SJSA1 (cell line): ENCODE measurements at places on chromosomes 3 and 15. TPM values are rescaled to one million over a fixed set of nuclear protein-coding genes. Genes with fewer than 3 reads are reported as not detected.

DNA sequence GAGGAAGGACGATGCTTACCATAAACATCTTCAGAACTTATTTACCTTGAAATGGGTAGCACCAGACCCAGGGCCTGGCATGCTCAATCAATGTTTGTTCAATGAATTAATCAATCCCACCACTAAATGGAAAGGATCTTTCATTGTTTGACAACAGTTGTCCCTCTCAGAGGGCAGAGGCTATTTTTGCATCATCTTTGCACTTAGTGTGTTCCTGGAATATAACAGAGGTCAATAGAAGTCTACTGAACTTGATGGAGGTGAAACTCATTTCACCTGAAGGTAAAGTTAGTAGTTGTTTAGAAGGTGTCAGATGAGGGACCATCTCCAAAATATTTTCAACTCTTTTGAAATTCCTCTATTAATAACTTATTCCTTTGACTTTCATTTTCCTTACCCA, 36.9 kb upstream of the LACTB start:
- H3K27me3 ChIP-seq = no peaks in the 10 kb centered on the region
- H3K27ac ChIP-seq = no peak overlapping the region
- no peaks in the 10 kb centered on the region for H3K36me3 ChIP-seq
- peaks cover 35% of the 10 kb centered on the region for H3K4me1 ChIP-seq
- DNase-seq = no peak

The CKMT1A gene
- not detected in 2 replicates for total RNA-seq

DNA sequence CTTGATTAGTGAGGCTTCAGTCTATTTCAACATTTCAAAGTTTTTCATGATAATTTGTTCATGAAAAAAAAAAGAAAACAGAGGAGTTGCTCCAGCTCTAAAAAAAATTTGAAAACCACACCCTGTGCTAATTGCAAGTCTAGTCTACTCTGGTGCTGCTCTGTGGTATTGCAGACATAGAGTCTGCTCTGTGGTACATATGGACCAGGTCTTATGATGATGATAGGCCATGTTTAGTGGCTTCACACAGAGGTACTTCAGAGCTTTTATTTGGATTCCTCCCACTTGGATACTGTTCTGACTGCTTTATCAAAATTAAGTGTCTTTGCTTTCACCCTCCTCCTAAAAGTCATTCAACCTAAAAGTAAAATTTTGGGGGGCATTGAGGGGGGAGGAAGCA, 160.8 kb downstream of the ALCAM start:
- H3K27me3 ChIP-seq = no peaks in the 10 kb centered on the region
- H3K36me3 ChIP-seq = no peaks in the 10 kb centered on the region; the same call in 1 of the 2 replicates
- peaks cover 12% of the 10 kb centered on the region for H3K4me1 ChIP-seq
- no peak overlapping the region for H3K4me3 ChIP-seq
- no peak for DNase-seq
- no peak overlapping the region for H3K27ac ChIP-seq

The CNTN3 gene
- total RNA-seq = not detected in 2 replicates

The ATP8B4 gene
- 0.16 TPM in 1 of 2 replicates, not detected in the other for total RNA-seq

The TMEM44 gene
- total RNA-seq = 12.2 and 18.2 TPM in 2 replicates

The STARD5 gene
- total RNA-seq = 6.3 and 8.2 TPM in 2 replicates

DNA sequence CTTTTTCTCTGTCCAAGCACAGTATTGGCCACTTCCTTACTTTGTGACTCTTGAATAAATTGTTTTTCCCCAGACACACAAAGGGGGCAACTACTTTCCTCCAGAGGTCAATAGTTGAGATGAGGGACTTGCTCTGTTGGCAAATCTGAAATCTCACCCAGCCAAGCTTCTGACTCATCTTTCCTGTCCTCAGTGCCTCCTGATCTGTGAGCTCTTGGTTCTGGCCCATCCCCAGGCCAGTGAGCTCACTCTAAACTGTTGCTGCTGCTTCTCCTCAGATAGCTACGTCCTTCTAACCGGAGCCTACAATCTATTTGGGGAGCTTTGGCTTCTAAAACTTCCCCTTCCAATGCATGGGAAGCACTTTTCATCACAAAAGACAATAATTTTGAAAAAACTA, 50.0 kb upstream of the NMD3 start:
- H3K27ac ChIP-seq = no peak overlapping the region
- no peak overlapping the region for H3K4me3 ChIP-seq
- peak; percentile 50 for DNase-seq
- no peaks in the 10 kb centered on the region for H3K27me3 ChIP-seq
- peaks cover 6% of the 10 kb centered on the region; the same call in 1 of the 2 replicates for H3K4me1 ChIP-seq

The CLRN1 gene
- total RNA-seq = not detected in 2 replicates

DNA sequence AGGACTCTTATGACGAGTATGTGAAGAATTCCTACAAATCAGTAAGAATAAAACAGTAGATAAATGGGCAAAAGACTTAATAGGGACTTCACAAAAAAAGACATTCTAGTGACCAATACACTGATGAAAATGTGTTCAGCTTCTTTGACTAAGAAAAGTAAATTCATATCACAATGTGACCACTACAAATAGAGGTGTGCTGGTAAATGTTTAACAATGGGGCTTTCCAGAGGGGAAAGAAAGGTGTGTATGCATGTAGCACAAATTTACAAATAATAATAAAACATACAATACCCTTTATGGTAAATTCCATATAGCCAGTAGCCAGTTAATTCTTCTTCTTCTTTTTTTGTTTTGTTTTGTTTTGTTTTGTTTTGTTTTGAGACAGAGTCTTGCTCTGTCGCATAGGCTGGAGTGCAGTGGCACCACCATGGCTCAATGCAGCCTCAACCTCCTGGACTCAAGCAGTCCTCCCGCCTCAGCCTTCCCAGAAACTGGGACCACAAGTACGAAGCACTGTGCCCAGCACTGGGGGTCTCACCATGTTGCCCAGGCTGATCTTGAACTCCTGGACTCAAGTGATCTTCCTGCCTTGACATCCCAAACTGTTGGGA, 17.5 kb upstream of the NMD3 start:
- no peaks in the 10 kb centered on the region for H3K27me3 ChIP-seq
- no peak overlapping the region for H3K4me3 ChIP-seq
- H3K27ac ChIP-seq = no peak overlapping the region

The SST gene
- total RNA-seq = not detected in 2 replicates

- no peak overlapping the region for H3K27ac ChIP-seq
- H3K4me3 ChIP-seq = no peak overlapping the region
- peak; percentile 1 for DNase-seq
- H3K27me3 ChIP-seq = no peaks in the 10 kb centered on the region
Observed at GRCh38 chr15:61994216-61994615, 66.0 kb downstream of the VPS13C start.

DNA sequence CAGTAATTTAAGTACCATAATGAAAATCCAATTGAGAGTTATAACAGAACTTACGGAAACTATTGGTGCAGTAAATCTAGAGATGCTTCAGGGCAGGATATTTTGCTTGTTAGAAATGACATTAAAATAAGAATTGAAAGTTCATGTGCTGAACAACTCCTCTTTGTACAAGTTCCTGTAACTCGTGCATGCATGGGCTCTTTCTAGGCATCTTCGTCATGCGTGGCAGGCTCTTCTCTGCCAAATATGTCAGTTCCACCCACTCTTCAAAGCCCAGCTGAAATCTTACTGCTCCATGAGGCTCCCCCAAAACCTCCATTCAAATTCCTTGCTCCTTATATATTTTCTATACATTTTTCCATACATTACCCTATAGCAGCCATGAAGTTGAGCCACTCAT, 48.7 kb downstream of the FBN1 start:
- H3K27me3 ChIP-seq = no peaks in the 10 kb centered on the region
- H3K4me1 ChIP-seq = peaks cover 16% of the 10 kb centered on the region
- no peak for DNase-seq
- no peak overlapping the region for H3K4me3 ChIP-seq
- no peak overlapping the region for H3K27ac ChIP-seq

- no peaks in the 10 kb centered on the region for H3K36me3 ChIP-seq
- H3K27ac ChIP-seq = no peak overlapping the region
- H3K27me3 ChIP-seq = no peaks in the 10 kb centered on the region
- H3K4me1 ChIP-seq = no peaks in the 10 kb centered on the region
- H3K4me3 ChIP-seq = no peak overlapping the region
Observed at GRCh38 chr15:60733196-60733595, 254.3 kb upstream of the ICE2 start.

The CFAP92 gene
- total RNA-seq = 0.71 TPM in 1 of 2 replicates, not detected in the other

- H3K4me1 ChIP-seq = peaks cover 6% of the 10 kb centered on the region; the same call in 1 of the 2 replicates
- H3K27ac ChIP-seq = no peak overlapping the region
- no peaks in the 10 kb centered on the region for H3K36me3 ChIP-seq
- no peak overlapping the region for H3K4me3 ChIP-seq
Observed at GRCh38 chr3:106795553-106795952, 581.7 kb upstream of the CCDC54 start.

- H3K36me3 ChIP-seq = no peaks in the 10 kb centered on the region
- no peak overlapping the region for H3K4me3 ChIP-seq
- no peaks in the 10 kb centered on the region for H3K27me3 ChIP-seq
- no peak overlapping the region for H3K27ac ChIP-seq
- no peak for DNase-seq
Observed at GRCh38 chr15:100809587-100809986, 70.0 kb upstream of the ALDH1A3 start.

The JMJD7 gene
- 7.1 and 9.4 TPM in 2 replicates for total RNA-seq

DNA sequence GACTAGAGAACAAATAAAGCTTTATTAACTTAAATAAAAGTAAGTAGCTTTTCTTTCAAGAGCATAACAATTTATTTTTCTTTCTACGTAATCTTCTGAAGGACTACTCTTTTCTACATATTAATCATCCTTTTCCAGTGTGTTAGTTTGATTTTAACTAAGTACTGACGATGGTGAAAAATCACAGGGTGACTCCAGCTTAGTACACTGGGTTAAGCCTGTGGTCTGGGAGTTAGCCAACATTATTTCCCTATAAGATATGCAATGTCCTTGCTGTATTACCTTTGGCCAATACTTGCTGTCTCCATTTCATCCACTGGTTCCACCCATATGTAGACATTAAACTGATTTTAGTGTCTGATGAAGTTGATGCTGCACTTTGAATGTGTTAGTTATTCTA, 508.6 kb upstream of the SUCLG2 start:
- H3K27me3 ChIP-seq = no peaks in the 10 kb centered on the region
- H3K27ac ChIP-seq = no peak overlapping the region
- no peaks in the 10 kb centered on the region for H3K36me3 ChIP-seq
- no peaks in the 10 kb centered on the region for H3K4me1 ChIP-seq

DNA sequence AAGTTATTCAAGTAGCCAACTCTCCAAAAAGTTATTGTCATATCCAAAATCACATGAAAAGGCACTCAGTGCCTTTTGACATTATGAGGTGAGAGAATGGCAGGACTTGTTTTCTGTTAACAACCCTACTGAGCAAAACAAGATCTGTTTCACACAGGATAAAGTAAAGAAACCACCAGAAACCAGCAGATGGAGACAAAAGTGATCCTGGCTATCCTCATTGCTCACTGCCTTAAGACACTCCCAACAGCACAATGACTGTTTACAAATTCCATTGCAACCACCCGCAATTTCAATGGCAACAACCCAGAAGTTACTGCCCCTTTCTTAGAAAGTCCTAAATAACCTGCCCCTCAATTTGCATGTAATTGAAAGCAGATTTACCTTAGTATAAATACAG, 352.6 kb upstream of the NDN start:
- H3K4me3 ChIP-seq = no peak overlapping the region
- H3K4me1 ChIP-seq = no peaks in the 10 kb centered on the region
- no peak for DNase-seq
- no peaks in the 10 kb centered on the region for H3K36me3 ChIP-seq
- no peak overlapping the region for H3K27ac ChIP-seq

The WHAMM gene
- 4.7 and 4.8 TPM in 2 replicates for total RNA-seq

- no peaks in the 10 kb centered on the region for H3K27me3 ChIP-seq
- H3K4me1 ChIP-seq = no peaks in the 10 kb centered on the region
- H3K36me3 ChIP-seq = peaks cover 30% of the 10 kb centered on the region
- no peak overlapping the region for H3K4me3 ChIP-seq
Observed at GRCh38 chr3:50003824-50004223, 63.9 kb downstream of the RBM6 start.

The CLEC3B gene
- total RNA-seq = 4.4 and 11.6 TPM in 2 replicates

DNA sequence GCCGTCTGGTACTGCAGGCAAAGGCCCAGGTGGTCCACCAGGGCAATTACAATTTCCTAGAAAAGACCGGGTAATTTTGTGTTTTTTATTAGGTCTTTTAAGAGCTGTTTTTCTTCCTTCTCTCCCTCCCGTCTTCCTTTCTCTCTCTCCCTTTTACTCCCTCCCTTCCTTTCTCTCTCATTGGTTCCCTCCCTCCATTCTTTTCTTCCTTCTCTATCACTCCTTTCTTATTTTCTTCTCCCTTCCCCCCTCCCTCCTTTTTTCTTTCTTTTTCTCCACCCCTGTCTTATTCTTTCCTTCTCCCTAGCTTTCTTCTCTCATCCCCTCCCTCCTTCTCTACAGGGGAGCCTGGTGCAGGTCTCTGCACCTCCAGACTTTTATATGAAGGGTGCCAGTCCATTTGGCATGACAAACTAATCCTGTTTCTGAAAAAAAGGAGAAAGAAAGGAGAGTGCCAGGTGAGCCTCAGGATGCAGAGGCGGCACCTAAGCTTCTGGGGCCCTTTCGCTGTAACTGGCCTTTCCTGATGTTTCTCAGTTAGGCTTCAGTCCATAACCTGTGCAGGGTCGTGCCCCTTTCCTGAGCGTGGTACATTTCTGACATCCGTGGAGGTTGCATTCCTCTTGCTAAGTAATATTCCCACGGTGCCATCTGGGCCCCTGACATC, 9.1 kb upstream of the ONECUT1 start:
- peaks cover 93% of the 10 kb centered on the region for H3K27me3 ChIP-seq
- no peaks in the 10 kb centered on the region for H3K36me3 ChIP-seq
- H3K4me1 ChIP-seq = no peaks in the 10 kb centered on the region
- DNase-seq = no peak
- no peak overlapping the region for H3K4me3 ChIP-seq

The ANKUB1 gene
- 0.31 TPM in 1 of 2 replicates, not detected in the other for total RNA-seq

DNA sequence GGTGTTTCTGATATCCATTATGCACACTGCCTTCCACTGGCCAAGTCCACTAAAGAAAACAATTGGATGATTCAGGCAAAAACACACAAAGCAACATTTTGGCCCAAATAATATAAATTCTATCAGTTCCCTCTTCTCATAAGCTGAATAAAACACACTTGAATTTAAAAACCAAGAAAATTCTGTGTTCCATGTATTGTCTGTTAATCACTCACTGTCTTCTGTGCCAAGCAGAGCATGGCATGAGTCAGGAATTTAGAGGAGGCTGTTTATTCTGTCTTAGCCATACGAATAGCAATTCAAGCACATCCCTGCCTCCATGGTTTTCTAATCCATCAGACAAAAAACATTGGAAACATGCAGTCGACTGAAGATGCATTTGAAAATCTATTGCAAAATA, 215.6 kb upstream of the UMPS start:
- H3K27me3 ChIP-seq = no peaks in the 10 kb centered on the region
- H3K4me1 ChIP-seq = peaks cover 24% of the 10 kb centered on the region
- H3K36me3 ChIP-seq = no peaks in the 10 kb centered on the region
- DNase-seq = no peak
- no peak overlapping the region for H3K27ac ChIP-seq
